HT-29 (cell line): ENCODE measurements at places on chromosomes 5 and 9. TPM values are rescaled to one million over a fixed set of nuclear protein-coding genes. Genes with fewer than 3 reads are reported as not detected.

Gene PCDH12
- not detected in 2 replicates for total RNA-seq

Gene CBY3
- total RNA-seq = not detected in 2 replicates

DNA sequence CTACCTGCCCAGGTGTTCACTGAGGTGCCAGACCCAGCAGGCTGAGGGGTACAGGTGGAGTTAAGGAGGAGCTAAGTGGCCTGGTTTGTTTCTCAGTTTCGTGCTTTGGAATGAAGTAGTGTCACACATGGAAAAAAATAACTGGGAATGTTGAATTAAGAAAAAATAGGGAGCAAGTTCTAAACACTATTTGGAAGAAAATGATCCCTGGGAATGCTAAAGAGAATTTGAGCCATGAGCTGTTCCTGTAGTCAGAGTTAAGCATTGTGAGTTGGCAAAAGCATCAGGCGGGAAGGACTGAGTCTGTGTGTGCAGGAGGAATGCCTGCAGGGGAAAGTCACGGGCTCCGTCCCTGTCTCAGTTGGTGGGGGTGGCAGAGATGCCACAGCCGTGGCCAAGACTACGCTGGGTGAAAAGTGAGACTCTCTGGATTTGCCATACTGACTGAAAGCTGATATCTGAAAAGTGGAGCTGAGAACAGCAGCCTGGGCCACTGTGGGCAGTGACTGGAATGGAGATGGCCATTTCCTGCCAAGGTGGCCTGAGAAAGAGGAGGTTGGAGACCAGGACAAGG is 37.0 kb downstream of the SYK start:
- DNase-seq = no peak

- no peak for DNase-seq
Observed at GRCh38 chr5:44640945-44641456, 167.7 kb upstream of the MRPS30 start.

DNA sequence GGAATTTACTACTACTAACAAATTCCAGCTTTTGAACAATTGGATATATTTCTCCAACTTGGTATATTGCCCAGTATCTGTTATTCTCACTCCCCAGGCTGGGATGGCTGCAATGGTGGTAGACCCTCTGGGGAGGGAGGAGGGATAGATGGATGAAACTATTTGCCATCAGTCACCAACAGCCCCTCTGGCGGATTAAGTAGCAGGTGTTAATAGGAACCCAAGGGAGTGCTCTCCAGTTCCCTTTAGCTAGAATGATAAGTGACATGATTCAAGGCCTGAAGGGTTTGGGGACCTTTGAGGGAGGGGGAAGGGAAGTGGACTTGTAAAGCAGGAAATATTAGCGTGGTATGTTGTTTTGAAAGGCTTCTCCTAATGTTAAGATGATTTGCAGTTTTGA is 824.0 kb upstream of the ARRDC3 start:
- DNase-seq = no peak

Gene LCN9
- not detected in 2 replicates for total RNA-seq

DNA sequence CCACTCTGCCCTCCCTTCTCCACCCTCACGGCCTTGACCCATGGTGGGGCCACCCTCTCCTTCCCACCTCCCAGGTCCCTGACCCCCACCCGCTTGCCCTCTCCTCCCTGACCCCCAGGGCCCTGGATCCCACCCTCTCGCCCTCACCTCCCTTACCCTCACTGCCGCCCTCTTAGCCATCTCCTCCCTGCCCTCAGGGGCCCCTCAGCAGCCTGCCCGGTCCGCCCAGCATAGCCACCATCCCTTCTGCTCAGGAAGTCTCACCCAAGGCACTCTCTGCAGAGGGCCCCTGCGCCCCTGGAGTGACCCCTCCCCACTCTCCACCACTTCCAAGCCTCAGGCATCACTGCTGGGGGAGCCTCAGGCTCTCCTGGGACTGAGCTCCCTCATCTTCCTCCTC is 66.3 kb downstream of the MRPL36 start:
- no peak for DNase-seq

GRCh38 chr5:78007233-78007632 is 231.1 kb upstream of the TBCA start:
- no peak for DNase-seq

Gene N4BP3
- 0.39 and 0.81 TPM in 2 replicates for total RNA-seq

GRCh38 chr5:112646139-112646936 is 91.3 kb upstream of the APC start:
- DNase-seq = no peak

Gene CNTFR
- not detected in 2 replicates for total RNA-seq

GRCh38 chr5:145124806-145125205 is 710.3 kb downstream of the PRELID2 start:
- no peak for DNase-seq

Gene GRIA1
- not detected in 2 replicates for total RNA-seq

Gene SPINK6
- not detected in 2 replicates for total RNA-seq

DNA sequence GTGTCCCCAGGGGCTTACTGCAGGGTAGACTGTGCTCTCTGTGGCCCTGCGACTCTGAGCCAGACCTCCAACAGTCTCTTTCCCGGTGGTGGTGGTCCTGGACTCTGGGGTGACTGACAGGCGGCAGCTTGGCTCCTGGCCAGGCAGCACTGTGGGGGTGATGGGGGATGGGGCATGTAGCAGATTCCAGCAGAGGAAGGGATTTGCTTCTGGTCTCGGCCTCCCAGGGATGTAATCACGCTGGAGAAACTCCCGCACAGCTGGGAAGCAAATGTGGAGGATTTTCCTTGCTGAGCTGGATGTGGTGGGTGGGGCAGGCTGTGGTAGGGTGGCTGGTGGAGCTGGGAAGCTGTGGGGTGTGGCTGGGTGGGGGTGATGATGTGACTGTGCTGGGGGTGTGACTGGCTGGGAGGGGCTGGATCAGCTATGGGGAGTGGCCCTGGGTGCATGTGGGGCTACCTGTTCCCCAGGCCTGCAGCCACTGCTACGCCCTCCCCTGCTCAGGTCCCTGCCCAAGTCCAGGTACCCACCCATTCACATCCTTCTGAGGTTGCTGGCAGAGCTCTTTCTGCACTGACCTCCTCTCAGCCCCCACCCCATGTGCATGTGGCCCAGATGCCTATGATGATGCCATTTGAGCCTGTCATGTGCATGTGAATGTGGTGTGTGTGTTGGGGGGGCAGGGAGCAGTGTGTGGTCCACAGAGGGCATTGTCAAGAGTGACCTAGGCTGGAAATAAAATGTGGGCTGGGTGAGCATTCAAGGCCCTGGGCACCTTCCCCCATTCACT is 3.8 kb downstream of the NDST1 start:
- peak; percentile 49 for DNase-seq

GRCh38 chr9:136104916-136105315 is 9.8 kb upstream of the NACC2 start:
- no peak for DNase-seq

GRCh38 chr5:174303437-174304045 is 258.0 kb downstream of the NSG2 start:
- no peak for DNase-seq

Gene SLC6A7
- 0.66 and 0.76 TPM in 2 replicates for total RNA-seq

- no peak for DNase-seq
Observed at GRCh38 chr9:37955781-37956422, 52.0 kb upstream of the SLC25A51 start.

GRCh38 chr5:34731435-34732232 is 75.5 kb downstream of the RAI14 start:
- no peak for DNase-seq

- peak; percentile 74 for DNase-seq
Observed at GRCh38 chr5:28014779-28015178, 976.4 kb upstream of the CDH9 start.

DNA sequence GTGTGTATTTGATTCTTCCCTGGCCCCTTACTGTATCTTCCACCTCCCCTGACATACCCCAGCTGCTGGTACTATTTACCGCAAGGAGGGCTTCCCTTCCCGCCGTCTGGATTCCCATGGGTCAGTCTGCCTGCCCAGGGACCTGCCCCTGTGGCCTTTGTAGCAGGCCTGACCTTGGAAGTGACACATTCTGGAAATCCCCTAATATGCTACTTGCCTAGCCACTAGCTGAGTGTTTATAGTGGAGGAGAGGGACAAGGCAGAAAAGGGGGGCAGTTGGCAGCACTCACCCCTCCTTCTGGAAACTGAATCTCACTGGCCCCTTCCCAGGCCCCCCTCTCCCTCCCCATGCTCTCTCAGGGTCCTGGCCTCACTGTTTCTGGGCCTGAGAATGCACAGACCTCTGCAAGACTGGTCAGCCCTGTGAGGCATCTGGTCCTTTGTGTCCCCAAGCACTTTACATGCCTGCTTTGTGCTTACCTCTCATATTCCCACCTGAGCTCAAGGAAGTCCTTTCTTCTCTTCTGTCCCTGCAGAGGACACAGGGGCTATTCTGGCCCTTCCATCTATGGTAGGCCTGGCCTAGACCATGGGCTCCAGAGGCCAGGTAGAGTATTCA is 8.2 kb upstream of the CCL21 start:
- no peak for DNase-seq

- no peak for DNase-seq
Observed at GRCh38 chr5:133389066-133389590, 223.2 kb downstream of the FSTL4 start.

Gene SLC36A3
- total RNA-seq = not detected in 2 replicates

- no peak for DNase-seq
Observed at GRCh38 chr9:135978642-135979546, 17.7 kb upstream of the UBAC1 start.

Gene GABBR2
- not detected in 2 replicates for total RNA-seq

GRCh38 chr9:105024529-105024928 is 96.6 kb upstream of the ABCA1 start:
- no peak for DNase-seq

Gene SPARC
- not detected in 2 replicates for total RNA-seq

Gene SMAD5
- 12.4 and 14.5 TPM in 2 replicates for total RNA-seq

DNA sequence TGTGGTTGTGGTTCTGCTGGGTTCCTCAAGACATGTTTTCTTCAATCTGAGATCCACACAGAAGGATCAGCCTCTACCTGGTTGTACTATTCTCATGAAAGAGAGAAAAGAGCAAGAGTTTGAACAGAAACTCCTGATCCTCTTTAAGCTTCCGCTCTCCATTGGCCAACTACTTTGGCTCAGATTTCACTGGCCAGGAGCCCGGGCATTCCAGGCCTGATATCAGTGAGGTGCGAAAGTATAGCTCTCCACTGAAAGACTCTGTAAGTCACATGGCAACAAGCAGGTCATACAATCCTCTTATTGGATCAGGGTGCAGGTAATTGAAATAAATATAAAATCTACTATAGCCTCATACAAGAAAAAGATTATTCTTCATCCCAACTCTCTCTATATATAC is 920.5 kb downstream of the TLE4 start:
- DNase-seq = no peak

DNA sequence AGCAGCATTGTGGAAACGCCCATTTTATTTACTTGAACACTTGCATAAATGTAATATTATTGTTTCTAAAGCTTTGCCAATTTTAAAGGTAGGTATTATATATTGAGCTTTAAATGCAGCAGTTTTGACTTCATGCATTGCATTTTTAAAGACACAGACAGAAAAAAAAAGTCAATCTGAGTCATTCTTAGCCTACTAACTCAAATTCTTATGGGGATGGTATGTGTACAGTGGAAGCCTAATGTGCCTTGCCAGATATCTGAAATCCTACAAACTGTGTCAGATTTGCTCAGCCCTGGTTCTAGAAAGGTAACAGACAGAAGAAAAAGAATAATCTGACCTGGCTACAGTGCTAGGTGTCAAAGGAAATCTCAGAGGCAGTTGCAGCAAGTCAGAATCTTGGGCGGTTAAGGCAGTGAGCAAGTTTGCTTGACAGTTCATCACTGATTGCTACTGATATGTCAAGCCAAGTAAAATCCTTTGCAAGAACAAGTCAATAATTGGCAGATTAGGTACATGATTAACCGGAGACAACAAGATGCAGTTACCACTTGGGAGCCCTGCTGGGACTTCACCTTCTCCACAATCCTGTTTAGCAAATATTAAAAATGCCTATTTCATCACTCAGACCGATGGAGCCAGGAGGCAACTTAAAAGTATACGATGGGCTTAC is 224.8 kb upstream of the WWC1 start:
- DNase-seq = no peak

DNA sequence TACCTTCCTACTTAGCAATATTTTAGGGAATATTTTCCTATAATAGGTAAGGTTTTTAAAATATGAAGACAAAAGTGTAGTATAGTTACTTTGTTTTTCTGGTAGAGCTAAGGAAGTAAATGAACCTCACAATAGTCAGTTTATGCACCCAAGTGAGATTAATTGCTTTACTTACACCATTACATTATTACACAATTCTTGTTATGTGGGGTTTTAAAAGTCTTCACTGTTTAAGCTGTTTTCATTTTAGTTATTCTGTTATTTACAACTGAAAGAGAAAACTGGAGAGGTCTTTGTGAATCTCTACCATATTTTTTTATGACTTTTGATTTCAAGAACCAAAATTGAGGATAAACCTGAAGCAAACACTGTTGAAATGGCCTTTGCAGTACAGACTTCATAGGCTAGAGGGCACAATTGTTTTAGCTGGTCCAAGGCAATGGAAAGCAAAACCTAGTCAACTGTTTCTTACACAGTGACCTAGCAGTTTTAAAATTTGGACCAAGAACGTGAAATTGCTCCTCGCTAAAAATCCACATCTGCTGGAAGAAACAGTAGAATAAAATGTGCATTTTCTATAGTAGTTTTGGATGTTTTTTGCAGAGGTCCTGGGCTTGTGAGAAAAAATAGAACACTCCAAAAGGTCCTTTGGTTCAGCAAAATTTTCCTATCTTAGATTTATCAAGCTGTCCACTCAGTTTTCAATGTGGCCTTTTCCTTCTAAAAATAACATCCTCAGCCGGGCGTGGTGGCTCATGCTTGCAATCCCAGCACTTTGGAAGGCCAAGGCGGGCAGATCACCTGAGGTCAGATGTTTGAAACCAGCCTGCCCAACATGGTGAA is 66.4 kb upstream of the FER start:
- DNase-seq = peak; percentile 72

DNA sequence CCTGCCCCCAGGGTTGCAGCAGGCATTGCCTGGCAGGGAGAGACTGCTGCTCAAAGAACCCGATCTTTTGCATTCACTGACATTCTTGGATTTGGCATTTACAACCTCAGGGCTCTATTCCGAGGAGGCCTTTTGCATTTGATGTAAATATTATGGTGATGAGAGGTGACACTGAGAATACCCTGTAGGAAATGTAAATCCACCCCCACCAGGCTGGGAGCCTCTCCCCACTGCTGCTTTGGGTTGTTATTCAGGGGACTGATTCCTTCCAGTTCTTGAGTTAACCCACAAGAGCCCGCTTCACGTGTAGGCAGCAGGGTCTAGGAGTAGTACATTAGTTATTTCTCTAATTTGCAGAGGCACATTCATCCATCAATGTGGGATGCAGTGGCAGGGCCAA is 55.5 kb upstream of the ARAP3 start:
- no peak for DNase-seq
